ENCODE measurements at places on chromosomes 7 and 10.

GRCh38 chr7:141053626-141054025 is 20.2 kb upstream of the TMEM178B start:
- DNase-seq, result peak; percentile 79

GRCh38 chr10:128124813-128125403 is 1.3 kb downstream of the MKI67 start:
- no peak for DNase-seq

DNA sequence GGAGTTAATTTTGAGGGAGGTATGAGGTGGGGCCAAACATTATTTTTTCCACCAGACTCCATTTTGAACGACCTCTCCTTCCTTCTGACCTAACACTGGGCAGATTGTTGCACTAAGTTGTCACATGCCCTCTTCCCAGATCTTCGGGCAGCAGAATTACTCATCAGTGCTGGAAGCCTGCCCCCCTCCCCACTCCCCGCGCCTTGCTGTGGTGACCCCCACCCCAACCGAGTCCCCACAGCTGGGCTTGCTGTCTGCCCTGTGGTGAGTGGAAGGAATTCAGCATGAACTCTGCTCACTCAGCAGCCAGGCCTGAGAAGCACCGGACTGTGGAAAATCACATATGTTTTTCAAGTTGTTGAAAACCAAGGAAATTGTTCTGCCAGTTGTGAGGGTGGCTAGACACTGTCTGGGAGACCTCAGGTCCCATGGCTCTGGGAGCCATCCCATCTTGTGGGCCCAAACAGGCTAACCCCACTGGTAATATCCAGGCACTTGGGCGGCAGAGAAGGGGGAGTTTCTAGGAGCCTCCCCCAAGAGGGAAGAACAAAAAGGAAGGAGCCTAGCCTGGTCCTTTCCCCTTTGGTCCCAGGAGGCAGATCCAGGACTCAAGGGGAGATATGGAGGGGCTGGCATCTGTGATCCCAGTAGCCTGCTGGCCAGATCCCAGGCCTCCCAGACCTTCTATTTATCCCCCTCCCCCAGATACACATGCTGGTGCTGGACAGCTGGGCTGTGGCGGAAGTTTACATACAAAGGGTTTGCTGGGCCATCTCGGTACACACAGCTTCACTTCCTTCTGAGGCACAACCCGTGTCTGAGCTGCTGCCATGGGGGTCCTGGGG is 3.5 kb upstream of the AEBP1 start:
- no peak for DNase-seq

GRCh38 chr10:76231286-76231934 is 800.0 kb downstream of the LRMDA start:
- no peak for DNase-seq

DNA sequence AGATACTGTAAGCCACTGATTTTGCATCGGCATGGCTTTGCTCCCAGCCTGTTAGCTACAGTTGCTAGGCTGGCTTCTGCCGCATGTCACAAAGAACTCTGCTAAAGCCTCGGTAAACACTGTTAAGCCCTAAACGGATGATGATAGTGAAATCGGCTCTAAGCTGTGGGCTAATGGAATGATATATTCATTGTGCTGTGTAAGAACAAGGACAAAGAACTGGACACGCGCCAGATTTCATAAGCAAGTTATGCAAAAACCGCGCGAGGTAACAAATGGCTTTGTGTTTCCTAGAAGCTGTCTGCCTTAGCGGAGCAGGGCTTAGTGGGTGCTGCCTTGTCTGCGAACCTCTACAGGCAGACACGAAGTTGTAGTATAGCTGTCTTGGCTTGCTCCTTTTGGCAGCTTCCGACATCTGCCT is 331.3 kb upstream of the COBL start:
- no peak for DNase-seq

GRCh38 chr10:117139581-117140524 is 1.8 kb upstream of the VAX1 start:
- no peak for DNase-seq

GRCh38 chr10:51654918-51655317 is 44.5 kb downstream of the CSTF2T start:
- no peak for DNase-seq

Data from CD4-positive, alpha-beta T cell treated with Interleukin-12 subunit alpha and Interleukin-12 subunit beta, for 1 hour (primary cell).